ENCODE measurements at places on chromosomes 3 and 15. TPM values are rescaled to one million over a fixed set of nuclear protein-coding genes. Genes with fewer than 3 reads are reported as not detected.

The ZNF80 gene
- 0.04 TPM for total RNA-seq

GRCh38 chr3:110093812-110094401 is 756.6 kb upstream of the DPPA4 start:
- DNase-seq: no peak

DNA sequence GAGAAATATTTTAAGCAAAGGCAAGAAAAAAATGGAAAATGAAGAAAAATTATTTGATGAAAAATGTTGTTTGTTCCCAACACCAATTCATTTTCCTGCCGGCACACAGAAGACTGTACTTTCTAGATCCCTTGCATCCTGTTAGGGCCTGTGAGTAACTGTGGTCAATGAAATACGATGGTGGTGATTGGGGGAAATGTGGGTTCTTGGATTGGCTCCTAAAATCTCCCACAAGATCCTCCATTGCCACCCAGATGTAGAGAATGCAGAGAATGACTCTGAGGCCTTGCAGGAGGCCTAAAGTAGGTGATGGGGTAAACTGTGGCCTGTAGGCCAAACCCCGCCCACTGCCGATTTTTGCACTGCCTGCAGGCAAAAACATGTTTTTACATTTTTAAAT is 46.3 kb upstream of the C3orf70 start:
- DNase-seq: no peak

DNA sequence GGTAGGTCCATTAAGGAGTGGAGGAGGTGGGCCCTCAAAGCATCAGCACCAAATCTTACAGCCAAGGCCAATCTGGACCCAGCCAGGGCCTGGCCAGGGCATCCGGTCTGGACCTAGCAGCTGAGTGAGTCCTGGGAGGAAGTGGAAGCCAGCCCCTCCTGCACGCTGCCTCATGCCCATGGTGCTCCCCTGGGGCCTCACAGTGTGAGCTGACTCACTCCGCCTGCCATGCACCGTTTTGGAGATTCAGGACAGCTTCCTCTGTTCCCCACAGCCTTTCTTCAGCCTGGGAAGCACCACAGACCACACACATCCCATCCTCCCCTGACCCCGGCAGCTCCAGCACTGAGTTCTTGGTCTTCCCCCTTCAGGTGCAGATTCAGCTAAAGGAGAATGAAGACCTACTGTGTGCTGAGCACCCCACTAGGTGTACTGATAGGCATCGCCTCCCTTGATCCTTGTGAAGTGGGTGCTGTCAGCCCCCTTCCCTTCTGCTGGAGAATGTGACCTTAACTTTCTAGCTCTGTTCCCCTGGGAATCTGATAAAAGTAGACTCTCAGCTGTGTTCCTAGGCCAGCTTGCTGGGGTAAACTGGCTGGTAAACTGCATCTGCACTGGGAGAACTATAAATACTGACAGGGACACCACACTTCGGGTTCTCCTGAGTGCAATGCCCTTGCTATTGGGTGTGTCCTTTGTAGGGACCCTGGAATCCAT is 36.8 kb upstream of the SEC13 start:
- peak; percentile 26 for DNase-seq

The PATL2 gene
- total RNA-seq: 0.66 TPM

- DNase-seq: no peak
Observed at GRCh38 chr3:38003371-38003816, 12.8 kb downstream of the VILL start.

DNA sequence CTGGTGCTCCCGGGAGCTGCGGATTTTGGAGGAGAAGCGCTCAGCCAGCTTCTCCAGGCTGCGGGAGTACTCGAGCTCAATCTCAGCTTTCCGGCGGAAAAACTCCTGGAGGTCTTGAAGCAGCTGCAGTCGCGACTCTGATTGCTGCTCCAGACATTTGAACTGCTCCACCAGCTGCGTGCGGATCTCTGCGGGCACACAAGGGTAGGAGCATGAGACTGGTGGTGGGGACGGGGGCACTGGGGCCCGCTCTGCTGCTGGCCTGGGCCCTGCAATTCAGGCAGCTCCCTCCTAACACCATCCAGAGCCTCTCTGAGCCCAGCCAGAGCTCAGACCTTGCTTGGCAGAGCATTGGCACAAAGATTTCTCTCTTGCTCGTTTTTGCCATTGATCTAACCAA is 124.7 kb downstream of the SRGAP3 start:
- no peak for DNase-seq

The CDV3 gene
- 116 TPM for total RNA-seq

The PLA2G4D gene
- total RNA-seq: not detected

The KAT2B gene
- total RNA-seq: 14.6 TPM

DNA sequence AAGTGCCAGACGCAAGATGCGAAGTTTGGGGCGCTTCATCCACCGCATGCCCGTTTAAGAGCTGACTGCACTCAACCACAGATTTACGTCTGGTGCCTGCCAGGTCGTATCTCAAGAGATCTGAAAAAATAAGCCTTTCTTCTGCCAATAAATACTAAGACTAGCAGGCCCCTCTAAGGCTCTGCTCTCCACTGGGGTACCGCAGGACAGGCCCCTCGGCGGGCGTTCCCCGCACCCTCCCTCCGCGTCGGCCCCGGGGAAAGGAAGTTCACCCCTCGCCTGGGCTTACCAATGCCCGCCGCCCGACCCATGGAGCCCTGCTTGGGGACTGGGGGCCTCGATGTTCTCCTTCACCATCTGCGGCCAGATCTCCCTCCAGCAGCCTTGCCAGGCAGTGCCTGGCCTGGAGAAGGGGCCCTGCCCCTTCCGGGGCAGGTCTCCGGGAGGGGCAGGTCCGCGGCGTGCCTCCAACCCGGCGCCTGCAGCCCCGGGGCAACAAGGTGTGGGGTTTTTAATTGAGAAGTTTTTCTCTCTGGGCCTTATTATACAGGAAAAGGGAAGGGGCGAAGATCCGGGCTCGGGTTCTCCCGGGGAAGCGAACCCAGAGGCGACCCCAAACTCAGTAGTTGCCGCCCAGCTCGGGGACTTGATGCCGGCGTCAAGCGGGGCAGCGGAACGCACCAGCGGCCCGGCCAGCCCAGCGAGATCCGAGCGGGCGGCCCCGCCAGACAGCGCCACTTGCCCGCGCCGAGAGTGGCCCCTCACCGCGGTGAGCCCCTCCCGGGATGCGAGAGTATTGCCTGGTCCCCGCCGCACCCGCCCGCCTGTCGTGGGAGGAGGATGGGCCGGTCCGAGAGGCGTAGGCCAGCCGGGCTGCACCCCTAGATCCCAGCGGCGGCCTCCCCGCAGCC is 735 bp downstream of the GOLGA8B start:
- no peak for DNase-seq

GRCh38 chr3:120625159-120625586 is 29.0 kb downstream of the NDUFB4 start:
- no peak for DNase-seq

Measured in muscle of leg (tissue), 16 donors.